Heart left ventricle (tissue), 16 donors: ENCODE measurements at places on chromosomes 1 and 21. TPM values are rescaled to one million over a fixed set of nuclear protein-coding genes. Genes with fewer than 3 reads are reported as not detected.
A peak's percentile ranks its signal among the peaks of the same experiment; 100 is the strongest.

DNA sequence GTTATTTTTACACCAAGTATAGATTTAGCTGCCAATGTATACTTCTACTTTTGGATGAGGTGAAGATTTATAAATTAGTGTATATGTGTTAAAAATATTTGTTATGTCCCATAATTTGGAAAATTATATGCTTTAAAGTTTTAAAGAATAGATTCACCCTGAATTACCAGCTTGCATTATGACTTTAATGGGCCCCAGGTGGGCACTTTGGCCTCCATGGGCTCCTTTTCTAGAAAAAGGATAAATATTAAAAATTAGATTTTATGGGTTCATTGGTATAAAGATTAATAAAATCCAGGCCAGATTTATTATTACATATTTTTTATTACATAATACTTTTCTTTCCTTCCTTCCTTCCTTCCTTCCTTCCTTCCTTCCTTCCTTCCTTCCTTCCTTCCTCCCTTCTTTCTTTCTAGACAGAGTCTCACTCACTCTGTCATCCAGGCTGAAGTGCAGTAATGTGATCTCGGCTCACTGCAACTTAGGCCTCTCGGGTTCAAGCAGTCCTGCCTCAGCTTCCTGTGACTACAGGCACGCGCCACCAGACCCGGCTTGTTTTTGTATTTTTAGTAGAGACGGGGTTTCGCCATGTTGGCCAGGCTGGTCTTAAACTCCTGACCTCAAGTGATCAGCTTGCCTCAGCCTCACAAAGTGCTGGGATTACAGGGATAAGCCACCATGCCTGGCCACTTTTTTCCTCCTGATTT lies 21.9 kb downstream of the KMO start:
- no peaks in the 10 kb centered on the region for H3K36me3 ChIP-seq
- no peak for DNase-seq
- no peak overlapping the region for H3K27ac ChIP-seq
- H3K4me1 ChIP-seq = no peaks in the 10 kb centered on the region
- H3K27me3 ChIP-seq = no peaks in the 10 kb centered on the region

- peaks cover 39% of the 10 kb centered on the region for H3K36me3 ChIP-seq
- H3K27me3 ChIP-seq = no peaks in the 10 kb centered on the region
- H3K27ac ChIP-seq = peak overlapping the region; percentile 87
Observed at GRCh38 chr1:155131285-155131684, 3.6 kb downstream of the EFNA1 start.

Gene C4BPA
- not detected for polyA plus RNA-seq

Gene LIN28A
- not detected for polyA plus RNA-seq

DNA sequence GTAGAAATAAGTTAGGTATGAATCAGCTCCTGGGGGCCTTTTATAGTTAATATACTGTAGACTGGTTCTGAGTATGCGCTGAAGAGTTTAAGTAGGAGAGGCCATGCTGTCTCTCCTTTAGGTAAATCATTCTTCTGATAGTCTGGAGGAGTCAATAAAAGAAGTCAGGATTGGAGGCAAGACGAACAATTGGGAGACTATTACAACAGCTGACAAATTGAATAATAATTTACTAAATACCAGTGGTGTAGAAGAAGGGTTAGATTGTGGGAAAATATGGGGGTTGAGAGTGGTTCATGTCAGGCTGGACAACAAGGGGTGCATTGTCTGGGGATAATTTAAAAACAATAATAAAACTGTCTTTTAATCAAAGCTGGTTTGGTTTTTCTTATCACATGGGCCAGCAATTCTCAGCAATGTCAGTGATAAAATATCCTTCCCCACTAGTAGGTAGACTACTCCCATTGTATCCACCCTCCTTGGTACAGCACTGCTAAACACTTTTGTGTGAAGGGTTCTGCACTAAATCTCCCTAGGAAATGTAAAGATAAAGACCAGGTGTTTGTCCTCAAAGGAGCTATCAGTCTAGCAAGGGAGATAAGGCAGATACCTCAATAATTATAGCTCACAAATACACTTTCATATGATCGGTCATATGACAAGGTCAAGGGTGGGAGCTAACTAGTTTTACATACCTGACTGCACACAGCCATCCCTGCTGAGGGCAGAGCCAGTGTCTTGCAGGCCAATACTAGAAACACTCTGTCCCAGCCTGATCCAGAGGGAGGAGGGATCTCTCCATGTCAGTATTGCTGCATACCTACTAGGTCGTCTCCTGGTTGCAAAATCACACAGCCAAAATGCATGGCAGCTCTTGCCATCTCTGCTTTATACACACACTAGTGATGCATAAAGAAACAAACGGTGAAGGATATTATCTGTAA lies 299.7 kb downstream of the VAV3 start:
- no peaks in the 10 kb centered on the region for H3K27me3 ChIP-seq
- DNase-seq = no peak
- H3K4me1 ChIP-seq = no peaks in the 10 kb centered on the region
- H3K4me3 ChIP-seq = no peak overlapping the region

Gene SMCP
- not detected for polyA plus RNA-seq

DNA sequence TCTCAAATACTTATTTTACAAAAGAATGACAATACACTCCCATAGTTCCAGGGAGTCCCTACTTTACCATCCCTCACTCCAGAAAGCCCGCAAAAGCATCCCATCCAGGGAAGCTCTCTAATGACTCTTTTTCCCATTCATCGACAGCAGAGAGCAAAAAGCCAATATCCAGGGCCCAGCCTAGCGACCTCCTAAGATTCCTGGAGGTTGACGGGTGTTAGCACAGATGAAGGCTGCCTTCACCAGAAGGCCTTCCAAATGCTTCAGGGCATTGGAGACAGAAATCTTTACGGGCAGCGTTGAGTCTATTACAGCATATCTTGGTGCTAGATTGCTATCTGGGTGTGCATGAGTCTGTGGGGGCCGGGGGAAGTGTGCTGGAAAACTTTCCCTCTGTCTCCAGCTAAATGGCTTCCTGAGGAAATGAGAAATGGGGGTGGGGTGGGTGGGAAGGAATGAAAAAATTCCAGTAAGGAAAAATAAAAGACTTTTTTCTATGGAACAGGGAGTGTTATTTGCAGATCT lies 136.6 kb downstream of the PROX1 start:
- H3K27me3 ChIP-seq = no peaks in the 10 kb centered on the region
- H3K4me3 ChIP-seq = no peak overlapping the region
- DNase-seq = no peak
- no peaks in the 10 kb centered on the region for H3K4me1 ChIP-seq

Gene GREM2
- not detected for polyA plus RNA-seq

Gene NR1I3
- 0.23 TPM for polyA plus RNA-seq

- DNase-seq = no peak
- no peak overlapping the region for H3K27ac ChIP-seq
- no peaks in the 10 kb centered on the region for H3K27me3 ChIP-seq
- no peaks in the 10 kb centered on the region for H3K36me3 ChIP-seq
- H3K4me1 ChIP-seq = peaks cover 57% of the 10 kb centered on the region
Observed at GRCh38 chr1:183580281-183580682, 10.0 kb downstream of the NCF2 start.

GRCh38 chr1:77282187-77282865 lies 507 bp downstream of the AK5 start:
- H3K27ac ChIP-seq = no peak overlapping the region
- peak overlapping the region; percentile 26 for H3K4me3 ChIP-seq
- no peaks in the 10 kb centered on the region for H3K36me3 ChIP-seq
- peaks cover 9% of the 10 kb centered on the region for H3K4me1 ChIP-seq
- no peak for DNase-seq
- peaks cover 4% of the 10 kb centered on the region for H3K27me3 ChIP-seq

Gene FCRL5
- not detected for polyA plus RNA-seq
